ENCODE measurements at places on chromosomes 1 and 21.

- H3K4me1 ChIP-seq = peaks cover 2% of the 10 kb centered on the region
- H3K27ac ChIP-seq = no peak overlapping the region
- H3K4me3 ChIP-seq = no peak overlapping the region
Observed at GRCh38 chr1:231926340-231926739, 299.8 kb downstream of the DISC1 start.

DNA sequence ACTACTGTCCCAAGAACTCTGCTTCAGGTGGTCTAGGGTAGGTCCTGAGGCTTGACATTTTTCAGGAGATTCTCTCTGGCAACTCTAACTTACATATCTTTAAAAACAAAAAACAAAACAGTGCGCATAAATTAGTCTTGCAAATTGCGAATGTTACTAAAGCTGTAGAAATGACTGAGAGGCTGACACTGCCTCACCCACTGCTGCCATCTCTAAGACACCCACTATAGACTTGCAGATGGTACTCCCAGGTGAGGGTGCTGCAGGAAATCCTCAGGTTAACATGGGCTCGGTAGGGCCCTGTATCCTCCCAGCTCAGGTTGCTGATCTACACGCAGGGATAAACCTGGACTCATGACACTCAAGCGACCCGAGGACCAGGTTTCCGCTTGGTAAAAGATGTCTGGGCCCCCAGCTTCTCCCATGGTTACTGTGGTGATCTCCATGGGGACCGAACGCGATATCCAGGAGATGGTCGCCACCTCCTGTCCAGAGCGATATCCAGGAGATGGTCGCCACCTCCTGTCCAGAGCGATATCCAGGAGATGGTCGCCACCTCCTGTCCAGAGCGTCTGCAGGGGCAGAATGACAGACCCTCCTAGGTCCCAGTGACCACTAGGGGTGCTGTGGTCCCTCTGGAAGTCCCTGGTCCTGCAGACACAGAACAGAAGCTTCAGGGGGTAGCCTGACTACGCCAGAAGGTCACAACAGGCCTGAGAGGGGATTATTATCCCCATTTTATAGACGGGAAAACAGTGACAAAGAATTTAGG, 16.2 kb upstream of the LY9 start:
- no peaks in the 10 kb centered on the region for H3K36me3 ChIP-seq
- peaks cover 17% of the 10 kb centered on the region for H3K4me1 ChIP-seq
- no peak overlapping the region for H3K4me3 ChIP-seq
- no peak for DNase-seq

DNA sequence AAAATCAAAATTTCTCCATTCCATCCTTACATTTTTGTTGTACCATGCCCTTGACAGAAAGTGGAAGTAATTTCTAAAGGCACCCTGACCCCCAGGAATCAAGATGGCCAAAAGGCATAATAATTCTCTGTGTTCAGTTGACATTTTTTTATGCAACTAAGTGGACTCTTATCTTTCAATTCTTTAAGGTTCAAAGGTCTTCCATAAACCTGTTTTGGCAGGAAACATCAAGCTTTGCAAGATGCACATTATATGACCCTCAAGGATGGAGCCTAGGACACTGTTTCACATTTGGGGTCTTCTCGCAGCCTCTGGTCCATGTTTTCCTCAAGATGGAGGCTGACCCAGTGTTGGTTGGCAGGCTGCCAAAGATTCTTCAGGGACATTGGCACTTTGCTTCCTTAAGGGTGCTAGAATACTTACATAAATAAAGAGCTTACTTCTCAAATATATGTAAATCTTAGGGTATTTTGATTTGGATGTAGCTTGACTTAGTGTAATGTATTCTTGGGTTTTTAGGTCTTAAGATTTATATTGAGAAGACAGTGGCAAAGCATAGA, 48.0 kb upstream of the COG2 start:
- DNase-seq = no peak
- no peaks in the 10 kb centered on the region for H3K4me1 ChIP-seq
- H3K36me3 ChIP-seq = no peaks in the 10 kb centered on the region

DNA sequence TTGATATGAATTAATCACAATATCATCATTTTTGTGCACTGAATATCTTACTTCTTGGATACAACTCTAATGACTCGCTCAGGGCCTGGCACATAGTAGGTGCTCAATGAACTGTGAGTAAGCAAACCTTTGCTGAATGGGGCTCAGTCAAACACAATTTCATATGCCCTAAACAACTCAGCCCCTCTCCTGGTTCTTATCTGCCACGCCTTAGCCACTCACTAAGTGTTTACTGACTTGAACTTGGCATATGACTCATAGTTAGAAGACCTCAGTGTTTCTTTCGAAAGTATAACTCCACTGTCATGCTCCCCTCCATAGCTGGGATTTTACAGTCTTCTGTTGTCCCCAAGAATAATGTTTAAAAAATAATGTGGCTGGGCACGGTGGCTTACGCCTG, 4.8 kb upstream of the IFNLR1 start:
- no peak overlapping the region for H3K27ac ChIP-seq
- H3K36me3 ChIP-seq = no peaks in the 10 kb centered on the region
- no peak overlapping the region for H3K4me3 ChIP-seq
- no peaks in the 10 kb centered on the region for H3K27me3 ChIP-seq

- no peaks in the 10 kb centered on the region for H3K36me3 ChIP-seq
- H3K4me3 ChIP-seq = no peak overlapping the region
- no peak for DNase-seq
- peaks cover 5% of the 10 kb centered on the region for H3K4me1 ChIP-seq
Observed at GRCh38 chr1:59078866-59079265, 218.0 kb upstream of the FGGY start.

GRCh38 chr21:41725421-41726031, 41.3 kb downstream of the RIPK4 start:
- peaks cover 18% of the 10 kb centered on the region for H3K4me1 ChIP-seq
- H3K27me3 ChIP-seq = peaks cover 14% of the 10 kb centered on the region
- no peak for DNase-seq
- H3K36me3 ChIP-seq = no peaks in the 10 kb centered on the region
- peak overlapping the region; percentile 33 for H3K4me3 ChIP-seq

DNA sequence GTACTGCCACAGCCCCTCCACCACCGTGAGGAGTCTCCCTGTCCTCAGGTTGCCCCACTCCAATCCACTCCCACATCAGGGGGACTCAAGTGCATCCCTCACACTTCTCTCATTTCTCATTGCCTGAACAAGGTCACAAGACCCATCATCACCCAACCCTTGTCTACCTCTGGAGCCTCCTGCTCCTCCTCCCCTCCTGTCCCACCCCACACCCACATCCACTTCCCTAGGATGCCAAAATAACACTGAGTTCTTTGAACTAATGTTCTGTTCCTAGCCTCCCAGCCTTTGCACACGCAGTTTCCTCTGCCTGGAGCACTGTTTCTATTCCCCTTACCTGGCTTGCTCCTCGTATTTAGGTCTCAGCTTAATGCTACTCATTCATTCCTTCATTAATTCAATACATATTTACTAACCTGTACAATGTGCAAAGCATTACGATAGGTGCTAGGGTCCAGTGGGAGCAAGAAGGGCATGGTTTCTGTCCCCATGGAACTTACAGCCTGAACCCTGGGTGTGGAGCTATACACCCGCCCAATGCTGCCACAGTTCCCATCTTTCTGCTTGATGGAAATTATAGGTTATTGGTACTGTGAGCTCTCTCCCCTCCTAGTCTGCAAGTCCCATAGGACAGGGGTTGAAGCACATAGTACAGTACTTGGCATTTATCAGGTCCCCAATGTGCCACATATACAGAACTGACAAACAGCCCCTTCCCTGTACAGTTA, 96.1 kb upstream of the GRIK3 start:
- no peak for DNase-seq
- H3K27me3 ChIP-seq = no peaks in the 10 kb centered on the region
- no peaks in the 10 kb centered on the region for H3K4me1 ChIP-seq

DNA sequence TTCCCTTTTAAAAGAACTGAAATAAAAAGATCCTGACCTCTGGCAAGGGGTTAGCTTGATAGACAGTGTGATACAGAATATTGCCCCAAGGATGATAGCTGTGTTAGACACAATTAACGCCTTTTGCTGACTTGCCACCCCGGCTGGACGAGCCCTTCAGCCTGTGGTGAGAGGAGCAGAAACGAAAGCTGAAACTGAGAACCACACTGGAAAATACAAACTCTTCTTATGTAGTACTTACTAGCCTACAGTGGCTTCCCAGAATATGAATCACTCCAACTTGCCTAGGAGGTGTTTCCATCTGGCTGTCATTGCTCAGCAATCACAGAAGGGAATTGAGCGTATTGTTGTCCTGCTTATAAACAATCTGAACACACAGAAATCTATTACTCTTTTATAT, 22.9 kb downstream of the SAMSN1 start:
- no peaks in the 10 kb centered on the region for H3K36me3 ChIP-seq
- peak; percentile 40 for DNase-seq
- H3K27me3 ChIP-seq = no peaks in the 10 kb centered on the region
- H3K4me3 ChIP-seq = no peak overlapping the region
- H3K27ac ChIP-seq = no peak overlapping the region

Data from trophoblast cell (in vitro differentiated cells and primary cell).